A172 (cell line): ENCODE measurements at places on chromosomes 4 and X. TPM values are rescaled to one million over a fixed set of nuclear protein-coding genes. Genes with fewer than 3 reads are reported as not detected.

NAP1L2 gene
- 0.19 and 0.60 TPM in 2 replicates for total RNA-seq

CXorf65 gene
- not detected in 2 replicates for total RNA-seq

GUCY1B1 gene
- 3.0 and 6.1 TPM in 2 replicates for total RNA-seq

GAGE12J gene
- not detected in 2 replicates for total RNA-seq

SH3D19 gene
- total RNA-seq, result 18.4 and 22.9 TPM in 2 replicates

DKK2 gene
- total RNA-seq, result 0.22 TPM in 1 of 2 replicates, not detected in the other

HSFX4 gene
- not detected in 2 replicates for total RNA-seq

NAP1L5 gene
- total RNA-seq, result 5.4 and 6.2 TPM in 2 replicates

GAGE12H gene
- total RNA-seq, result not detected in 2 replicates

FGF16 gene
- not detected in 2 replicates for total RNA-seq

RAB33A gene
- not detected in 2 replicates for total RNA-seq

CDKL5 gene
- 1.6 and 2.4 TPM in 2 replicates for total RNA-seq

USP26 gene
- not detected in 2 replicates for total RNA-seq
